Left ventricle myocardium inferior (tissue), 1 donor: ENCODE measurements at places on chromosomes 11 and 22. TPM values are rescaled to one million over a fixed set of nuclear protein-coding genes. Genes with fewer than 3 reads are reported as not detected.

DNA sequence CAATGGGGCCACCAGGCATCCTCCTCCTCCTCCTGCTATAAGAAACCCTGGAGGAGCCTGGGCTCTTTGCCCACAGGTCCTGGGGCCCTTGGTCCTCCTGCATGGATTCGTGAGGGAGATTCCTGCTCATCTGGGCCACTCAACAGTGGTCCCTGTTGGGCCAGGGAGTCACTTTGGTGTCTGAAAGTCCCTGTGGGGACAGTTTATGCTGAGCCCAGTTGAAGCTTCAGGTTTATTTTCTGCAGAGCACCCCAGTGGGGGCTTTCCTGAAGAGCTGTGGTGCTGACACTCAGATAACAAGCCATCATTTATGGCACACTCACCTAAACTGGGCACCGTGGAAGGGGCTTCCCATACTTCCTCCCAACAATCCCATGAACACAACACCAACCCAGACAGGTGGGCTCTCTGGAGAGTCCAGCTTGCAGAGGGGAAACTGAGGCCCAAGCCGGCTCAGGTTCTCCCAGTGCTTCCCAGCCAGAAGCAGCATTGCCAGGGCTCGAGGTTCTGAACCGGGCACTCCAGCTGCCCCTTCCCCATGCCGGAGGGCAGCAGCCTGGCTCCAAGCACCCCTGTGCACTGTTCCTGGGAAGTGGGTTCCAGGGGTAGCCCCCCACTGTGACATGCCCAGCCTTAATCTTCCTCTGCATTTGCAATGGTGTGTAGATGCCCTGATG is 91.3 kb downstream of the MYEOV start:
- no peak for DNase-seq
- H3K27me3 ChIP-seq = no peaks in the 10 kb centered on the region
- H3K4me3 ChIP-seq = no peak overlapping the region
- no peaks in the 10 kb centered on the region for H3K36me3 ChIP-seq

DNA sequence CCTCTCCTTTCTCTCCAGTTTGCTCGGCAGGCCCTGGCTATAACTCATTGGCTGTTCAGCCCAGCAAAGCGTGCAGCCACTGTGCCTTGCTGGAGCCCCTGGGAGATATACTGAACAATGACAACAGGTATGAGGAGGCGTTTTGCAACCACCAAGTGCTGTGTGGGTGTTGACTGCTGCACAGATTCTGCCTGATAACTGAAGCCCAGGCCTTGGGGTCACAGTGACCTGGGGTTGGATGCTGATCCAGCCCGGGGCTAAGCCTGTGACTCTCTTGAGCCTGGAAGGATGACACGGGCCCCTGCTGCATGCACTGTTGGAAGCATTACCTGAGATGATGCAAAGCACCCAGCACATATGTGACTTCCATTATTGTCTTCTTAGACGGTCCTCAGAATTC is 13.7 kb upstream of the A4GALT start:
- H3K4me3 ChIP-seq = no peak overlapping the region
- no peaks in the 10 kb centered on the region for H3K27me3 ChIP-seq
- H3K4me1 ChIP-seq = no peaks in the 10 kb centered on the region
- H3K36me3 ChIP-seq = no peaks in the 10 kb centered on the region
- no peak for DNase-seq

GRCh38 chr11:121929581-121929980 is 186.4 kb downstream of the BLID start:
- peak; percentile 28 for DNase-seq
- peak overlapping the region; percentile 60 for H3K4me3 ChIP-seq
- no peaks in the 10 kb centered on the region for H3K36me3 ChIP-seq
- no peaks in the 10 kb centered on the region for H3K27me3 ChIP-seq
- peak overlapping the region; percentile 50 for H3K27ac ChIP-seq

DNA sequence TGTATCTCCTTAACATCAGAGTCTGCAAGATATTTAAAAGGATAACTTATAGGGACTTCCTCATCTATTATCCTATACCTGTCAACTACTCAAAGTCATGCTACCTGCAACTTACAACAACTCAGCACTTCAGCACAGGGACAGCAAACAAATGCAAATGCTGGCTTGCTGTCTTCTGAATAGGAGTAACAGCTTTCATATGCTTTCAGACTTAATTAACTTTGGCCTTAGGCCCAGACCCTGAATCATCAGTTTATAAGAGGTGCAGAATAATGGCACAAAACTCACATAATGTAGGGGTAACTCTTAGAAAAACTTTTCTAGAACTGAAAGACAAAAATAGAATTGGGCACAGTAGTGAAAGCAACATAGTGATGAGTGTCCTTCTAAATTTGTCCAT is 953.4 kb downstream of the DLG2 start:
- H3K27me3 ChIP-seq = no peaks in the 10 kb centered on the region
- no peak for DNase-seq
- no peak overlapping the region for H3K27ac ChIP-seq
- H3K36me3 ChIP-seq = no peaks in the 10 kb centered on the region

DNA sequence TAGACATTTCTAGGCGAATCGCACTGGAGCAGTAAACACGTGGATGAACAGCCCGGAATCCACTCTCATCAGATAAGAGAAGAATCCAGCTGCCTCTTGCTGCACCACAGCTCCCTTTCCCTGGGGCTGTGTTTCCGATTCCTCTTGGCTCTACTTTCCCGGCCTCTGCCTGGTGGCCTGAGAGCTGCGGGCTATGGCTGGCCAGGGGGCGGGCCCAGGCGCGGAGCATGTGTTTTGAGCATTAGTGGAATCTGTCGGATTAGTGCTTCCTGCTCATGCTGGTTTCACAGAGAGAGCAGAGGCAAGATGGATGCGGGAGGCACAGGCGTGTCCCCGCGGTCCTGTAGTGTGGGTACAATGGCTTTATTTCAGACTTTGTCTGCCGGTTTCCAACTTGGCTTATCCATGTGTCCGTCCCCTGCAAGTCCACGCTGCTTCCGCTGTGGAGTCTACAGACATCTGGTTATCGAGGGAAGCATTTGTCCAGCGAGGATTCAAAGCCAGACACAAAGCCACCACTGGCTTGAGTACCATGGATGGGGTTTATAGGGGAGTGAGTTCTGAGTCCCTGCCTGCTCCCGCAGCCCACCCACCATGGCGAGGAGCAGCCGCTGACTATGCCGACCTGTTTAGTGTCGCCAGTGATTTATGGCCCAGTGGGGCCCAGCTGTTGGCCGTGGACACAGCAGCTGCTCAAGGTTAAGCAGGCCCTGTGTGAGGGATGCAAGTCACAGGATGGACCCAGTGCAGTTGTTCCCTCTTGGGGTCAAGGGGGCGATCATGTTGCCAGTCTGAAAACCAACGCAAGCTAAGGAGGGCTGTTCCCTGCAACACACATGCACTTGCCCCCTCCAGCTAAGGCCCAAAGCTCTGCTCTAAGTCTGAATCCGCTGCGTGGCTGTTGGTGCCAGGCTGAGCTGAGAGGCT is 43.3 kb upstream of the EP300 start:
- H3K4me3 ChIP-seq = peak overlapping the region; percentile 50
- H3K4me1 ChIP-seq = peaks cover 13% of the 10 kb centered on the region
- no peaks in the 10 kb centered on the region for H3K36me3 ChIP-seq
- H3K27me3 ChIP-seq = no peaks in the 10 kb centered on the region
- peak; percentile 77 for DNase-seq
- H3K27ac ChIP-seq = peak overlapping the region; percentile 69

GRCh38 chr11:12179531-12179930 is 69.1 kb downstream of the MICAL2 start:
- DNase-seq = no peak
- peak overlapping the region; percentile 86 for H3K27ac ChIP-seq
- H3K27me3 ChIP-seq = no peaks in the 10 kb centered on the region
- peaks cover 72% of the 10 kb centered on the region for H3K4me1 ChIP-seq
- H3K36me3 ChIP-seq = no peaks in the 10 kb centered on the region

GRCh38 chr11:124732230-124732629 is 7.5 kb upstream of the NRGN start:
- no peaks in the 10 kb centered on the region for H3K4me1 ChIP-seq
- DNase-seq = no peak
- H3K27me3 ChIP-seq = peaks cover 6% of the 10 kb centered on the region

GRCh38 chr22:43819421-43819921 is 7.4 kb upstream of the EFCAB6 start:
- no peak overlapping the region for H3K4me3 ChIP-seq
- H3K27ac ChIP-seq = no peak overlapping the region
- H3K36me3 ChIP-seq = no peaks in the 10 kb centered on the region
- peaks cover 43% of the 10 kb centered on the region for H3K27me3 ChIP-seq
- no peaks in the 10 kb centered on the region for H3K4me1 ChIP-seq

- H3K27ac ChIP-seq = no peak overlapping the region
- no peak for DNase-seq
- H3K4me1 ChIP-seq = peaks cover 33% of the 10 kb centered on the region
- H3K27me3 ChIP-seq = no peaks in the 10 kb centered on the region
- H3K4me3 ChIP-seq = no peak overlapping the region
- no peaks in the 10 kb centered on the region for H3K36me3 ChIP-seq
Measured at GRCh38 chr11:10314199-10315072, 9.6 kb downstream of the ADM start.

DNA sequence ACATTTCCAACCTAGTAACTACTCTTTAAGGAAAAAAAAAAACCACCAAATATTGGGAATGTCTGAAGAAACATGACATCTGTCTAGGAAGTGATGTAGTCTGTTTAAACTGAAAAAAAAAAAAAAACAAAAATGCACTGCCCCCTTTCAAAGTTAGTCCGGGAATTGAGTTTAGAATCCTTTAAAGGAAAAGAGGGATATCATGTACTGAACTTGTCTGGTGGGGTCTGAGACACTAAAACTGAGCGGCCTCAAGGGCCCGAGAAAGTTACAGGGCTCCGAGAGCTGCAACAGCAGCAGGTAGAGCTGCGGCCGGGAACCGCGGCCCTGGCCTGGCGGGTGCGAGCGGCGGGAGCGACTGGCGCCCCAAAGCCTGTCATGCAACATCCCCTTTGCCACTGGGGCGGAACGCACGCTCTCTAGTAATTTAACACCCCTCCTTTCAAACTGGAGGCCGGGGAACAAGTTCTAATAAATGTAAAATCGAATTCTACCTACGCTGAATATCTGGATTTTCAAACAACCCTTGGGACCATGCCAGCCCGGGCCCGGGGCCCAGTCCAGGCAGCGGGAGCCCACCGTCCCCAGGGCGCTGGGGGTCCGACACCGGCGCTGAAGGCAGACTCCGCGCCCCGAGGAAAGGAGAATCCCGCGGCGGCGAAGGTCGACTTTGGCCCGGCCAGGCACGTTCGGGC is 736 bp downstream of the RDX start:
- H3K4me1 ChIP-seq = peaks cover 62% of the 10 kb centered on the region
- no peaks in the 10 kb centered on the region for H3K27me3 ChIP-seq
- DNase-seq = peak; percentile 47
- H3K36me3 ChIP-seq = no peaks in the 10 kb centered on the region
- peak overlapping the region; percentile 98 for H3K27ac ChIP-seq

- peaks cover 38% of the 10 kb centered on the region for H3K4me1 ChIP-seq
- no peak for DNase-seq
- H3K36me3 ChIP-seq = no peaks in the 10 kb centered on the region
Measured at GRCh38 chr11:112795142-112795815, 165.9 kb upstream of the NCAM1 start.

- no peaks in the 10 kb centered on the region for H3K36me3 ChIP-seq
- no peak for DNase-seq
- peaks cover 25% of the 10 kb centered on the region for H3K27me3 ChIP-seq
- H3K4me1 ChIP-seq = no peaks in the 10 kb centered on the region
- no peak overlapping the region for H3K27ac ChIP-seq
Measured at GRCh38 chr11:134764367-134764766, 352.3 kb upstream of the B3GAT1 start.

DNA sequence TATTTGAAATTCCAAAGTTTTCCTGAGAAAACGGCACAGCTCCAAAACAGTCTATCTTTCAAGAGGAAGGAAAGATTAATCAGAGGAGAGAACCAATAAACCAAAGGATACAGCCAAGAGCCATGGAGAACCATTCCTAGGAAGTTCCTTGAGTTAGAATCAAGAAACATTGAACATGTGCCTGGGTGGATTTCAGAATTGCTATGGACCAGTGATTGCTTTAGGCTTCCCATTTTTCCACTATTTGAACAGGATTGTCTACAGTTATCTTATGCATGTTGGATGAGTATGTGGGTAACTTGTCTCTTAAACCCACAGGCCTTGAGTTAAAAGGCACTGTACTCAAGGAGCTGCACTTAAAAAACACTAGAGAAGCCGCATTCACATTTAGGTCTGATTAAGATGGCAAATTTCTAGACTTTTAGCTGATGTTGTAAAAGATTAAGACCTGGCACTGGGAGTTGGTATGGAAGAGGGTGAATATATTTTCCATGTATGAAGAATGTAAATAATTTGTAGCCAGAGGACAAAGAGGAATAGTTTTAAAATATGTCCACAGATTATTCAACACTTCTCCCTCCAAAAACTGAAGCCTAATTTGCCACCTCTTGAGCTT is 11.2 kb upstream of the DEUP1 start:
- H3K4me1 ChIP-seq = no peaks in the 10 kb centered on the region
- H3K27me3 ChIP-seq = no peaks in the 10 kb centered on the region
- no peak for DNase-seq
- no peaks in the 10 kb centered on the region for H3K36me3 ChIP-seq

DNA sequence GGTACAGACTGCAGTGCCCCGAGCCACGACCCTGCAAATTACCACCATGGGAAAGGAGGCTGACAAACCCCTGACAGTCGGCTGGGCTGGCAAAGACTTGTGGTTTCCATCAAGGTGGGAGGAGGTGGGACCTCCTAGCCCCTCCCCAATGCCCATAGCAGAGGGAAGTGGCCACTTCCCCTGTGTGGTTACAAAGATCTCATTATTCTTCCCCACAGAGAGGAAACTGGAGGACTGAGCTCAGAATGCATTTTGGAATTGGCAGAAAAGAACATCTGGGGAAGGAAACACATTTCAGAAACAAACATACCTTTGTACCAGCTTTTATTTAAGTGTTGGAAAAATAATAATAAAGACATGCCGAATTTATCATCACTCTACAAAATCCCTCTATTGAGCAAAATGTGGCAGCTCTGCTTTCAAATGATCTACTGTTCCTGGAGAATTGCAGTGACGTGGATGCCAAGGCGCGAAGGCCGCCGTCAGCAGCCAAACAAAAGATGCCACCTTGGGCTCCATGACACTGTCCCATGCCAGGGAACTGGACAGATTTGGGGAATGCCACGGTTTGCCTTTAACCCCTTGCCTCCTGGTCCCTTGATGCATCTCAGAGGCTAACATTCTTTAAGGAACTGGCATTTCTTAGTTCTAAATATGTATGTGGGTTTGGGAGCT is 169.6 kb downstream of the CRYBB2 start:
- peaks cover 66% of the 10 kb centered on the region for H3K4me1 ChIP-seq
- H3K36me3 ChIP-seq = no peaks in the 10 kb centered on the region
- DNase-seq = no peak

The WEE1 gene
- 41.8 TPM for total RNA-seq

The RGL4 gene
- total RNA-seq = not detected

The LARGE1 gene
- 117 TPM for total RNA-seq

The KRTAP5-9 gene
- not detected for total RNA-seq

The OR2AT4 gene
- total RNA-seq = not detected

The TYR gene
- not detected for total RNA-seq
